Activated CD4-positive, CD25-positive, alpha-beta regulatory T cell (primary cell): ENCODE measurements at places on chromosomes 11 and 22.

DNA sequence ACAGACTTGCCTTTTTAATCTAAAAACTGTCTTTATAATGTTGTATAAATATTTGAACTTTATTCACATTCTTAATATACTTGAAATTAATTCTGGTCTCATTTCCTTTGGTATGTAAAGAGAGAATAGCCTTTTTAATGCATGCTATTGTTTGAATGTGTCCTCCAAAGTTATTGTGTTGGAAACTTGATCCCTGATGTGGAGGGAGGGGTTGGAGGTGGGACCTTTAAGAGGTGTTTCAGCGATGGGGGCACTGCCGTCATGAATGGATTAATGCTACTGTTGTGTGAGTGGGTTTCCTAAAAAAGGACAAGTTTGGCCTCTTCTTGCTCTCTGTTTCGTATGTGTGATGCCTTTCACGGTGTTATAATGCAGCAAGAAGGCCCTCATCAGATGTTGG, 131.7 kb downstream of the DDX10 start:
- no peak for DNase-seq

DNA sequence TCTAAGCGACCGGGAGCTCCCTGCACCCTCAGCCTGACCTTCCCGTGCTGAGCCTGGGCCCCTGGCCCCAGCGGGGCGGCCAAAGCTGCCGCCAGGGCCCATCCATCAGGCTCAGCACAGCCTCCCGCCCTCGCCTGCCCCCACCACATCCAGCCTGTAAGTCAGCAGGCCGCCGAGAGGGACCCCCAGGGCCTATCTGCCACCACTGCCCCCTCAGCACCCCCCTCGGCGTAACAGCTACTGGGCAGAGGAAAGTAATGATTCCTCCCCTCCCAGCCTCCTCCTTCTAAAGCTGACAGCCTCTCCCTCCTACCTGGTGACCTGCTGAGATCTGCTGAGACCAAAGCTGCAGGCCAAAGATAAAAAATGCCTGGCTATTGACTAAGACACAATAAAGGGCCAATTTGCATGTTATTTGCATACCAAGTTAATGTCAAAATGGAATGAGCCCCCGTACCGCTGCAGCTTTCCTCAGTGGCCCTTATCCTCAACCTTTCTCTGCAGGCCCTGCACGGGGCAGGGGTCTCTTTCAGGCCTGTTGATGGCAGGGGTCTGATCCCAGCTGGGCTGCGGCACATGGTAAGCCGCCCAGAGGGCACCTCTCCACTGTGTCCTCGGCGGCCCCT, 51.6 kb downstream of the RPUSD4 start:
- no peak for DNase-seq

- DNase-seq: no peak
These were observed 82.9 kb upstream of the PPARA start for GRCh38 chr22:46067159-46068111.

GRCh38 chr11:69599502-69599901, 41.5 kb upstream of the CCND1 start:
- no peak for DNase-seq

- DNase-seq: no peak
These were observed 165.2 kb upstream of the RAG2 start for GRCh38 chr11:36763187-36763586.

DNA sequence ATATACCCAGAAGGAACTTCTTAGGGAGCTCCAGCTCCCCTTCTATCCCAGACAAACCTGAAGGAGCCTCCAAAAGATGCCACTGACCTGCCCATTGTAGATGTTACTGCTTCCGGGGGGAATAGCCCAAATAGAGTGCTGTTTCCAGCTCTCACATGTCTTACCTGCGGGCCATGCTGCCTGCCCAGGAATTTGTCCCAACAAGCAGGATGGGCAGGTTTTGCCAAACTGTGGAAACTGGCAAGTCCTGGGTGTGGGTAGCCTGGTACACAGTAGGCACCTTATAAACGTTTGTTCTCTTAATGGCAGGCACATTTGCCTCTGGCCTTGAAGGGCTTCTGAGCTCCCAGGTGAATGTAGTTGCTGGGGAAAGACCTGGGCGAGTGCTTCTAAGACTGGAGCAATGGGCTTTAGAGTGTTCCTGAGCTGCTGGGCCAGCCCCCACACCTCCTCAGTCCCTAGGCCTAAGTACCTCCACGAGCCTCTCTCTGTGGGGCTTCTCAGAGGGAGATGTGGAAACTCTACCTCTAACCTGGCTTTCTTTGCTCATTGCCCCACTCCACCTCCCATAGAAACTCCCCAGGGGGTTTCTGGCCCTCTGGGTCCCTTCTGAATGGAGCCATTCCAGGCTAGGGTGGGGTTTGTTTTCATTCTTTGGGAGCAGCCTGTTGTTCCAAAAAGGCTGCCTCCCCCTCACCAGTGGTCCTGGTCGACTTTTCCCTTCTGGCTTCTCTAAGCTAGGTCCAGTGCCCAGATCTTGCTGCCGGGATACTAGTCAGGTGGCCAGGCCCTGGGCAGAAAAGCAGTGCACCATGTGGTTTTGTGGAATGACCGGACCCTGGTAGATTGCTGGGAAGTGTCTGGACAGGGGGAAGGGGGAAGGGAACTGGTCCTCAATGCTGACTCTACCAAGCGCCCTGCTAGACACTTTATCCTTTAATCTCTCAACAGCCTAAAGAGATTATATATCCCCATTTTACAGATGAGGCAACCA, 37.2 kb downstream of the LIMK2 start:
- no peak for DNase-seq

DNA sequence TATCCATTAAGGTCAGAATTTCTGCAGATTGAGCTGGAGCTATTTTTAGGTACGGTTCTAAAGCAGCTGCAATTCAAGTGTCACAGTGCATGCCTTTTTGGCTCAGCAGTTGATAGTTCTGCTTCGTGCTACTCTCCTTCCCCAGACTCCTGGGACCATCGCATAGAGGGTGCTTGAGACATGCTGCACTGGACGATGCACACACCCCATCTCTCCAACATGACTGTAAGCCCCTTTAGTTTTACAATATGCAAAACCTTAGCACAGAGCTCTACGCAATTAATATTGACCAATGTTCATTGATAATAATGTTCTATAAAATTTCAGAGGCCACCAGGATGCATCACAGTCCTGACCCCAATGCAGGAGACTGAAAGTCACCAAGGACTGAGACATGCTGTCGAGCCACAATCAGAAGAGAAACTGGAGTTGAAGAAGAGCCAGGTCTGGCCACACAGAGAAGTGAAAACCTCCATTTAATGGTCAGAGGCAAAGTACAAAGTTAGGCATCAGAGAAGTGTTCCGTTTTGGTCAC, 120.9 kb upstream of the ZC3H12C start:
- DNase-seq: no peak
